ENCODE measurements at places on chromosomes 13 and 19. TPM values are rescaled to one million over a fixed set of nuclear protein-coding genes. Genes with fewer than 3 reads are reported as not detected.

The SIGLEC9 gene
- 0.06 TPM for total RNA-seq

The LAIR1 gene
- not detected for total RNA-seq

The RNF225 gene
- total RNA-seq, result 0.14 TPM

The COG6 gene
- total RNA-seq, result 3.8 TPM

The CRB3 gene
- 5.0 TPM for total RNA-seq

The BEST2 gene
- 3.5 TPM for total RNA-seq

The BRSK1 gene
- total RNA-seq, result 2.8 TPM

The ADGRE3 gene
- total RNA-seq, result not detected

The RFPL4AL1 gene
- 0.17 TPM for total RNA-seq

The PBX4 gene
- total RNA-seq, result 0.93 TPM

The CYP2S1 gene
- total RNA-seq, result 16.4 TPM

The TTC9B gene
- total RNA-seq, result 0.61 TPM

The ZNF837 gene
- total RNA-seq, result 1.1 TPM

The RETN gene
- not detected for total RNA-seq

The AMH gene
- 14.0 TPM for total RNA-seq

The UGGT2 gene
- 9.6 TPM for total RNA-seq

The IGFL2 gene
- total RNA-seq, result 0.86 TPM

The ZFP30 gene
- total RNA-seq, result 5.5 TPM

The IGLON5 gene
- total RNA-seq, result 0.12 TPM

The MEGF8 gene
- 25.3 TPM for total RNA-seq

The CERS4 gene
- 1.8 TPM for total RNA-seq

The RFPL4A gene
- 0.48 TPM for total RNA-seq

The OR4F17 gene
- total RNA-seq, result not detected
